ENCODE measurements at places on chromosomes 7 and 10.

- DNase-seq: no peak
These were observed 253.6 kb downstream of the SORCS3 start for GRCh38 chr10:104894681-104895080.

GRCh38 chr7:13327669-13328068, 640.2 kb downstream of the ARL4A start:
- no peak for DNase-seq

GRCh38 chr10:102394801-102395399, 605 bp upstream of the NFKB2 start:
- peak; percentile 61 for DNase-seq

DNA sequence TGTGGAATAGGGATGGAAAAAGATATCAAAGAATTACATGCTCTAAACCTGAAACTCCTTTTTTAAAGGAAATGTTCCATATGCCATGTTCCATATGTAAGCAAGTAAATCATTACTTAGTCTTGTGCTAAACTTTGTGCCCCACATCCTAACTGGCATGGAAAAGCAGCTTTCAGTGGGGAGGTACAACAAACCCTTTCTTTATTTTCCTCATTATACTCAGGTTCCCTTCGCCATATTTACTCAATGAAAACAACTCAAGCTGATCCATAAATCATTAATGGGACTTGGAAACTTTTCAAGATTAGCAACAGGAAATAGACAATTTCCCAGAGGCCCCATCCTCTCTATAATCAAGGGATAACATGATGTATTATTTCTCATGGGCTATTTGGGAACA, 56.0 kb downstream of the GSAP start:
- no peak for DNase-seq

DNA sequence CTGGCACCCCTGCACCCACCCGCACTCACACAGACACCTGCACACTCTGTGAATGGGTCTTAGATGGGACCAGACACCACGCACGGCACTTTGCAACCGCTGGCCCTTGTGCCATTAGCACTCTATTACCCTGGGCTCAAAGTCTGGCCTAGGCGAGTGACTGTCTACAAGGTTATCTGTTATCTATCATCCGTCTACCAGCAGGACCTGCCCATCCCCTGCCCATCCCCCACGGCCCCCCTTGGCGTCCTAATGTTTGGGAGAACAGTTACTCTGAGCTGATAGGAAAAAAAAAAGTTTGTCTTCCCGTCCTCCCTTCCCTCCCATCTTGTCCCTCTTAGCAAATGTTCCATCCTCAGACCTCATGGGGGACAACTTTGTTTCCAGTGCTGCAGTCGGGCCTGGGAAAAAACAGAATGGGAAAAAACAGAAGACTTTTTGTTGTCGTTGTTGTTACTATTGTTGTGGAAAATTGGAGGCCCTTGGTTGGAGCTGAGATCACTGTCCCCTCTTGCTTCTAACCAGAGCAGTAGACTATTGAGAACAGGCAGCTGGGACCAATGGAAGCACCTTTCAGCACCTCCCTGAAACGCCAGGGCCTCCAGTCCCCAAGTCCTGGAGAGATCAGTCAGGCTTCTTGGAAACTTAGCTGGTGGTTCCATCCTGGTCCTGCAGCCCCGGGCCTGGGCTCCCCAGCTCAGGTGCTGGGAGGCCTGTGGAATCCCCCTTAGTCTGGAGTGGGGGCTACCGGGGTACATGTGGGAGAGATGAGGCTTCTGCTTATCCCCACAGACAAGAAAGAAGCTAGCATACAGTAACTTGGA, 12.2 kb downstream of the UNCX start:
- DNase-seq: no peak

GRCh38 chr10:75889051-75889450, 457.6 kb downstream of the LRMDA start:
- DNase-seq: no peak

DNA sequence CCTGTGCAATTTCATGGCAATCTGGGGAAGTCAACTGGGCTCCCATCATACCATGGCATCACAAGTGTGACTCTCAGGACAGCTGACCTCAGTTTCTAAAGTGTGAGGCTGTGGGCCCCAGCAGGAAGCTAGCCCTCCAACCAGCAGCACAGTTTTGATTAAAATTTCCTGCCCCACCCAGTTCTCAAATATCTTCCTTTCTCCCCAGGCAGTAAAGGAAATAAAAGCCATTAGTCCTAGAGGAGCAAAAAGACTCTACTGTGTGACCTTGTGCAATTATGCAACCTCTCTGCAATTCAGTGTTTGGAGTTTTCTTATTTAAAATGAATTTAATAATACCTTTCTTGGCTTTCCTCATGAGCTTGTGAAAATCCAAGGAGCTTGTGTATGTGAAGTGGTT, 143.1 kb upstream of the CDCA7L start:
- no peak for DNase-seq

DNA sequence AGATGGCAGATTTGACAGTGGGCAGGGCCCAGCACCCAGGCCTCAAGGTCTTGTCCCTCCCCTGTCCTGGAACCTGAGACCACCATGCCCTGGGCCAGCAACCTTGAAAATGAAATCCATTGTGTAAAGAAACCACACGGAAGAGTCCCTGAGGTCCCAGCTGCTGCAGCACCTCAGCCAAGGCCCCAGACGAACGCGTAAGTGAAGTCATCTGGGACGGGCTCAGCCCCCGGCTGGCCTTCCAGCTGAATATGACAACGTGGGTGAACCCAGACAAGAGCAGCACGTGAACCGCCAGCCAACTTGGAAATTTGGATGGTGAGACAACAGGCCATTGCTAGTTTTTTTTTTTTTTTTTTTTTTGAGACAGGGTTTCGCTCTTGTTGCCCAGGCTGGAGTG, 70.3 kb downstream of the CYTH3 start:
- no peak for DNase-seq

- DNase-seq: no peak
These were observed 24.1 kb downstream of the PDLIM1 start for GRCh38 chr10:95266674-95267095.

GRCh38 chr10:62454687-62455397, 80.7 kb downstream of the ZNF365 start:
- no peak for DNase-seq

DNA sequence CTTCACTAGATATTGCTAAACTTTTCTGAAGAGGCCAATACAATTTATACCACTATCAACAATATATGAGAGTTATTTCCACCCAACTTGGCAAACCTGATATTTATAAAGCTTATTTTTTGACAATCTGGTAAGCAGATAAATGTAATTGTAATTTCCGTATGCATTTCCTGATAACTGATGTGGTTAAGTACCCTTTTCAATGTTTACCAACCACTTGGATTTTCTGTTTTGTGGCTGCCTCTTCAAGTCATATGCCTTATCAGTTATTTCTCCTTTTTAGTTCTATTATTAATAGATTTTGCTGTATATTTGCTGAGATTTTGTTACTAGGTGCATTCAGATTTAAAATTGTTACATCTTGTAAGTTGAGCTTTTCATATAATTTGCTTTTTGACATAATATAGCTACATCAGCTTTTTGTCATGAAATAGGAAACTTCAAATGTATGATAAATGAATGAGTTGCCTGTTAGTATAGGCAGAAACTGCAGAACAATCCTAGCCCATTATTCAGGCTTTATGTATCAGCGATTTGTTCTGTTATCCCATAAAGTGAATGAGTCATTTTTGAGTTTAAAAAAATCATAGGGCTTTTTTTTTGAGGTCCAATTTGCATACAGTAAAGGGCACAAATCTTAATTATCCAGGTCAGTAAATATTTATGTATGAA, 11.5 kb downstream of the SGPL1 start:
- no peak for DNase-seq

- no peak for DNase-seq
These were observed 572.6 kb downstream of the PTPRN2 start for GRCh38 chr7:158014976-158015375.

GRCh38 chr10:34580643-34581042, 234.5 kb downstream of the PARD3 start:
- DNase-seq: no peak

DNA sequence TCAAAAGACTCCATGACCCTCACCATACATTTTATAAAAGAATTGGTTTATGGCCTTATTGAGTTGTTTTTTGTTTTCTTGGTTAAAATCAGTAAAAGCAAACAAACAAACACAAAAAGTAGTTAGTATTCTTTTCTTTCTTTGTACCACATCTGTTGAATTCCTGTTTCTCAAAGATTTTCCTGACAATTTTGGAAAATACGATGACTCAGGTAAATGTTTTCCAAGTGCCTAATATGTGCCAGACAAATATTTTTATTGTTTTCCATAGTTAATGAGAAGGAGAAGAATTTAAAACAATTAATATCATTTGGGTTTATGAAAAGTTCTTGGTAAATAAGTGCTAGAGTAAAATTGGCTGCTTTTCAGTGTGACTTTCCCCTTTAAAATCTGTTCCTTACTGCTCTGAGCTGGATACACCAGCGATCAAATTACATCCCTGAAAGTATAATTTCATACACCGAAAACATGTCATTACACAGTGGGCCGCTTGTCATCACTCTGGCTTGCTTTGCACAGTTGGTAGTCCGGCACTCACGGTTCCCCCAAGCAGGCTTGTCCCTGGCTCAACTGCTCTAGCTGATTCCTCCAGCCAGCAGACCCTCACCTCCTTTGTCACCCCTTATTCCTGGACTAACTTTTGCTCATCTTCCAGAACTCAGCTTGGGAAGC, 80.5 kb downstream of the TBXAS1 start:
- DNase-seq: no peak

- DNase-seq: no peak
These were observed 76.2 kb downstream of the GPR85 start for GRCh38 chr7:113010377-113010776.

DNA sequence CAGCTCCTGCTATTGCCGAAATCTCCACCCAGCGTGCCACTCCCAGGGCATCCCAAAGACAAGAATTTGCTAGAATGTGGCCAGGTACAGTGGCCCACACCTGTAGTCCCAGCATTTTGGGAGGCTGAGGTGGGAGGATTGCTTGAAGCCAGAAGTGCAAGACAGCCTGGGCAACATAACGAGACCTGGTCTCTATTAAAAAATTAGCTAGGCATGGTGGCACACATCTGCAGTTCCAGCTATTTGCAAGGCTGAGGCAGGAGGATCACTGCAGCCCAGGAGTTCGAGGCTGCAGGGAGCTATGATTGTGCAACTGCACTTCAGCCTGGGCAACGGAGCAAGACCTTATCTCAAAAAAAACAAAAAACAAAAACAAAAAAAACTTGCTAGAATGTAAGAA, 73.3 kb upstream of the LYZL2 start:
- no peak for DNase-seq

GRCh38 chr10:43963379-43963778, 314.7 kb upstream of the ZNF32 start:
- no peak for DNase-seq

DNA sequence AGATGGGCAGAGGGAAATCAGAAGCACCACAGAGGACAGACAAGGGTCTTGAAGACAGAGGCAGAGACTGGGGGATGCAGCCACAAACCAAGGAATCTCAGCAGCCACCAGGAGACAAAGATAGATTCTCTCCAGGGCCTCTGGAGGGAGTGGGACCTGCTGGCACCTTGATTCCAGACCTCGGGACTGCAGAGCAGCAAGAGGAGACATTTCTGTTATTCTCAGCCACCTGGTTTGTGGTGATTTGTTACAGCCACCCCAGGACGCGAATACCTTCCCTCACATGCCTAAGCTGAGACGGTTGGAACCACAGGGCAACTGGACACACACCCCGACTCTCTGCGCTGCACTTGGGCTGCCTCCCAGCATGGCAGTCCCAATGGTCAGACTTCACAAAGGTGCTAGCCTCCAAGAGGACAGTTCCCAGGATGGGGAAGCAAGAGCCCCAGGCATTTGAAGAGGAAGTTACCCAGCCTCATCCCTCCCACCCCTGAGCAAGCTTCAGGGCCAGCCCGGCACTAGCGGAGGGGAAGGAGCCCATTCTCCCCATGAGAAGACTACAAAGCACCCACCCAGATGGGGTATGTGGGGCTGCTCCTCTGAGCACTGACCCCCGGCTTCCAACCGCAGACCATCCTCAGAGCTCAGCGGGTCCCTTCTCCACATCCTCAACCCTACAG, 104.6 kb upstream of the INSIG1 start:
- no peak for DNase-seq

DNA sequence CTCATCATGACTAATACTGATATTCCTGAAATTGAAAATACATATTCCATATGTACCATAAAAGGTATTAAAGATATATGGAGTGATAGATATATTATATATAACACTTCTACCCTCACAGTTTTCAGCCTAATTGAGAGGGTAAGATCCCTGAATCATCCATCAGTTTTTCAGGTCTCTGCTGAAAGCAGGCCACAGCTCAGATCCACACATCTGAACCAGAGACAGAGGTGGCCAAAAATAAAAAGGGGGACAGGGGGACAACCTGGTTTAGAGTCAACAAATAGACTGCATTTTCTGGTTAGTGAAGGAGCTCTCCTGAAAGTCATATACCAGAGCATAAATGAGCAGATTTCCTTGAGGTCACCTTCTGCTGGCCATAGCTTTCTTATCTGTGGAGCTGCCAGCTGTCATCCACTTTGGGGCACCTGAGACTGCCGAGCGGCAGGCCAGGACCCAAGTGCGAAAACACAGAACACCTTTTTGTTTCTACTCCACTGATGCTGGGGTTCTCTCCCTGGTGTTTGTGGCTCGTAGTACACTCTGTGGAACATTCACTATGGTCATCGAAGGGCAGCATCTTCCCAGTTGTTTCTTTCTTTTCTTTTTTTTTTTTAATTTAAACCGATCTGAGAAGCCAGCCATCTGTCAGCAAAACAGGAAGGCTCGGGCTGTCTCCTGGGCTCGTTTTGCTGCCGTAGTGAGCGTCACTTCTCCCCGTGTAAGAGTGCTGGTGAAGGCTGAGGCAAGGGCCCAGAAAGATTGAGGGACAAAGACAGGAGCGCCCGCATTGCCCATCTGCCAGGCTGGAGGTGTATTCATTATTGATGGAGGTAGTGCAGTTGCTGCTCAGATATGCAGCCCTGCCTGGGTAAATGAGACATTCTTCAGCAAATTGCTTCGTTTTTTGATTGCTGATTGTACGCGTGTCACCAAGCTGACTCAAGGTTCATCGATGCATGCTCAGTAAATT, 13.5 kb downstream of the IKZF1 start:
- no peak for DNase-seq

GRCh38 chr7:85972504-85973141, 671.1 kb upstream of the GRM3 start:
- no peak for DNase-seq

GRCh38 chr10:48439031-48439430, 132.6 kb downstream of the MAPK8 start:
- no peak for DNase-seq

- no peak for DNase-seq
These were observed 117.0 kb upstream of the RET start for GRCh38 chr10:42959833-42960232.

DNA sequence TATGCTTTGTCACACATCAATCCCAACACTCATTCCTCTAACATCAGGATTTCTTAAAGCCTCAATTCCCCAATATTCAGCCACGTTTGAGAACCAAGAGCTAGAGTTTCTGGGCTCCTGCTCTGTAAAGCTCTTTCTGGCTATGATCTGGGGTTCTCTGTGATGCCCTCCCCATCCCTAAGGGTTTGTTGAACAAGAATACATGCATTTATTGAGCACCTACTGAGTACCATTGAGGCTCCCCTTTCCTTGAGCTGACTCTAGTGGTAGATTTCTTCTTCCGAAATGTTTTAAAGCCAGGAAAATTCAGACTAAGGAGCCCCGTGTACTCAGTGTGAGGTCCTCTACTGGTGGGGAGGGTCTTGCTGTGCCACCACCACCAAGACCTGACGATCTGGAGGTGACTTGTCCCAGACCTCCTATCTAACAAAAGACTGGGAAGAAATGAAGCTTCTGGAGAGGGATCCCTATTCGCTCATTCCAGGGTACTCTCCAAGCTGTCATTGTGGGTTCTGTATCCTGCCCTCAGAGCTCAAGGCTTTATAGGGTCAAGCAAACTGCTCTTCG, 23.1 kb upstream of the SRGN start:
- no peak for DNase-seq
